ENCODE measurements at places on chromosomes 2 and 18.

GRCh38 chr2:235537186-235537585 lies 43.3 kb downstream of the AGAP1 start:
- no peak for DNase-seq

- DNase-seq: no peak
These were observed 65.6 kb downstream of the CYB5A start for GRCh38 chr18:74226156-74226555.

DNA sequence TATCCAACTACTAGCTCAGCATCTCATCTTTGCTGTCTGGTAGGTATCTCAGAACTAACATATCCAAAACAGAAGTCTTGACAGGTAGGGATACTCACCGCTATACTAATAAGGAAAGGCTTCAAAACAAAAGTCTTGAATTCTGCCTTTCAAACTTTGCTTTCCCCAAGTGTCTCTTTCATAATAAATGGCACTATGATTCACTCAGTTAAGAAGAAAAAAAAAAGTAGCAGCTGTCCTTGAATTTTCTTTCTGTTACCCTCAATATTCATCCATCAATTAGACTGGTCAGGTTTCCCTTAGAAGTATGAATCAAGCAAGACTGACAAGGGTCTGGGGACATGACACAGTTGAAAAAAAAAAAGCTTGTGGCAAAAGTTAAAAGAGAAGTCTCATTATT lies 175.1 kb downstream of the GULP1 start:
- DNase-seq: no peak

GRCh38 chr18:46226461-46226860 lies 122.3 kb downstream of the HAUS1 start:
- no peak for DNase-seq

DNA sequence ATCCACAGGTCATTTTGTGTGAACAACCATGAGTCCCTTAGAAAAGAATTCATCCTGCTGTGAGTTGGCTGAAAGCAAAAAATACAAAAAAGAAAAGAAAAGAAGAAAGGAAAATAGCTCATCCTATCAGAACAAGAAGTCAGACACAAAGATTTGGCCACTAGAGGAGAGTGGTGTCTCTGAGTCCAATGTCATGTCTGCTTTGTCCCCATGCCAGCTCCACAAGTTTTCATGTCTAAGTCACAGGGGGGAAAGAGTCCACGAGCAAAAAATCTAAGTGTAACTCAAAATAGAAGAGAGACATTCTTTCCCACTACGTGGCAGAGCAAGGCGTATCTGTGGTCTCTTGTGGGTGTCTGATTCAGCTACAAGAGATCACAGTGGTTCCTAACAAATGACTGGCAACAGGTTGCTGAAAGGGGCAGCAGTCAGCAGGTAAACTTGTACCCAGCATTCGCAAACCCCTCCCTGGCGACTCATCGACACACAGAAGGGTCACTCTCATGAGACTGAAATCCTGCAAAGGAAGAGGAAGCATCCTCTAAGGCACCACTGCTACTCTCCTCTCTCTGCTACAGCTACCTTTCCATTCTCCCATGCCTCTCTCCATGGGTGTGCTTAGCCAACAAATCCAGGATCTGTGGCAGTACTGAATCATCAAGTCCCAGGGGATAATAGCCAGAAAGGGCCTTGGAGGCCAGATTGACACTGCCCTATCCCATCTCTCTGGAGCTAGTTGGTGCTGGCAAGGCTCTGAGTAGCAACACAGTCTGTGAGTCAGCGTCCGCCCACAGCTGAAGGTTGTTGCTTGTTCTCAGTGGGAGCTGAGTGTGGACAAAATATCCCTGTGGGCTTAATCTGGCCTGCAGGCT lies 123.0 kb upstream of the SLC39A10 start:
- DNase-seq: peak; percentile 38

- DNase-seq: no peak
These were observed 502.6 kb downstream of the PTPRM start for GRCh38 chr18:8069708-8070107.

DNA sequence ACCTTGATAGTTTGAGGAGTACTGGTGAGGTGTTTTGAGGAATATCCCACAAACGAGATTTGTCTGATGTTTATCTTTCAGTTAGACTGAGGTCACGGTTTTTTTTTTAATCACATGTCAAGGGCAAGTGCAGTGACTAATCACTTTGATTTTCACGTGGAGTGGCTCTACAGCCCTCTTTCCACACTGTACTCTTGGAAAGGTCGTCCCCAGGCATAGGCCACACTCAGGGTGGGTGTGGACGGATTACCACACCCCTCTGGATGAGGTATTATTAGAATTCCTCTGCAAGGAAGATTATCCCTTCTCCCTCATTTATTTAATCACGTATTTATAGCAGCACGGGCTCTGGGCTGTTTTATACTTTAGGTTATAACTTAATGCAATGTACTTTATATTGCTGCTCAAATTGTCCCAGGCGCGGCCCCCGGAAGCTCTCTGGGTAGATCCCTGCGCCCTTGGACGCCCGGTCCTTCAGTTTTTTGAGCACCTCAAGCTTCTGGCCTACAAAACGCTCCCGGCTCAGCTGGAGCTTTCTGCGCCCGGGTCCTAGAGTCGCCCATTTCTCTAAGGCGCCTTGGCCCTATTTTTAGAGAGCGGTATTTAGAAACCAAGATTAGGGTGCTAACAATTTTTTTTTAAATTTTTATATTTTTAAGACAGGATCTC lies 515 bp upstream of the PLEKHB2 start:
- no peak for DNase-seq

Data from stimulated activated CD8-positive, alpha-beta memory T cell treated with anti-CD3 and anti-CD28 coated beads, Interleukin-7, amount 100 ng/mL, for 24 hours (primary cell).